A549 treated with Mapracorat at 1 μM for 4 hours (cell line): ENCODE measurements at places on chromosomes 6 and 20. TPM values are rescaled to one million over a fixed set of nuclear protein-coding genes. Genes with fewer than 3 reads are reported as not detected.

Gene FIG4
- total RNA-seq = 4.0 to 5.1 TPM (median 4.4 TPM) in 5 replicates

Gene PAX1
- 0.06 TPM in 1 of 5 replicates, not detected in the others for total RNA-seq

Gene ULBP3
- 3.7 to 4.2 TPM (median 3.7 TPM) in 5 replicates for total RNA-seq

Gene FOXC1
- 5.1 to 8.2 TPM (median 7.2 TPM) in 5 replicates for total RNA-seq

Gene HLA-DRA
- total RNA-seq = not detected in 5 replicates

Gene SLC22A3
- 40.2 to 49.9 TPM (median 44.7 TPM) in 5 replicates for total RNA-seq

Gene TUBB
- total RNA-seq = 822 to 948 TPM (median 905 TPM) in 5 replicates

Gene FAM110A
- total RNA-seq = 5.3 to 11.3 TPM (median 10.3 TPM) in 5 replicates

Gene C6orf118
- total RNA-seq = 0.14 to 0.20 TPM (median 0.18 TPM) in 4 of 5 replicates, not detected in the other

Gene PRPH2
- total RNA-seq = not detected in 5 replicates

Gene KIAA0408
- 4.4 to 7.3 TPM (median 6.4 TPM) in 5 replicates for total RNA-seq

Gene FAM83B
- total RNA-seq = not detected in 5 replicates

Gene PTCRA
- not detected in 5 replicates for total RNA-seq

Gene SNAP25
- total RNA-seq = 13.5 to 18.5 TPM (median 16.1 TPM) in 5 replicates

Gene RFX6
- total RNA-seq = not detected in 5 replicates

Gene FOXQ1
- total RNA-seq = 3.5 to 5.5 TPM (median 5.2 TPM) in 5 replicates

Gene SEMG1
- not detected in 5 replicates for total RNA-seq

Gene PRR18
- 0.06 to 0.39 TPM (median 0.18 TPM) in 4 of 5 replicates, not detected in the other for total RNA-seq

Gene HLA-DOB
- 0.11 to 0.20 TPM in 2 of 5 replicates, not detected in the others for total RNA-seq

Gene ADISSP
- total RNA-seq = 101 to 173 TPM (median 159 TPM) in 5 replicates

Gene CAGE1
- total RNA-seq = not detected in 5 replicates

Gene RIMS4
- total RNA-seq = 1.3 to 2.0 TPM (median 1.6 TPM) in 5 replicates

Gene VSTM2L
- 16.6 to 24.7 TPM (median 19.1 TPM) in 5 replicates for total RNA-seq

Gene C6orf132
- 1.9 to 3.0 TPM (median 2.5 TPM) in 5 replicates for total RNA-seq

Gene PLCB4
- 13.4 to 19.5 TPM (median 17.4 TPM) in 5 replicates for total RNA-seq

Gene CPXM1
- total RNA-seq = not detected in 5 replicates

Gene LKAAEAR1
- total RNA-seq = 0.90 to 2.3 TPM (median 2.2 TPM) in 5 replicates

Gene CD109
- total RNA-seq = 38.4 to 68.4 TPM (median 59.4 TPM) in 5 replicates

Gene DEFB126
- total RNA-seq = not detected in 5 replicates

Gene MACROD2
- 0.29 to 0.75 TPM (median 0.58 TPM) in 5 replicates for total RNA-seq

Gene OPRM1
- total RNA-seq = not detected in 5 replicates

Gene LGSN
- total RNA-seq = 2.0 to 3.0 TPM (median 2.2 TPM) in 5 replicates

Gene GGT7
- total RNA-seq = 6.6 to 8.5 TPM (median 7.1 TPM) in 5 replicates

Gene IMPG1
- total RNA-seq = not detected in 5 replicates

Gene PDYN
- 0.09 TPM in 1 of 5 replicates, not detected in the others for total RNA-seq

Gene GHRH
- not detected in 5 replicates for total RNA-seq

Gene HACE1
- total RNA-seq = 2.0 to 3.5 TPM (median 3.2 TPM) in 5 replicates

Gene NKX2-4
- total RNA-seq = not detected in 5 replicates

Gene SLC12A5
- total RNA-seq = 13.5 to 17.2 TPM (median 14.0 TPM) in 5 replicates

Gene ZSCAN31
- total RNA-seq = 1.4 to 4.2 TPM (median 1.9 TPM) in 5 replicates

Gene ENPP5
- total RNA-seq = not detected in 5 replicates

Gene ANKEF1
- total RNA-seq = 5.6 to 6.7 TPM (median 6.0 TPM) in 5 replicates

Gene BIRC7
- 2.2 to 3.6 TPM (median 3.0 TPM) in 5 replicates for total RNA-seq

Gene AVP
- not detected in 5 replicates for total RNA-seq

Gene LAMA4
- total RNA-seq = 1.1 to 1.4 TPM (median 1.2 TPM) in 5 replicates

Gene RBM24
- total RNA-seq = 6.4 to 8.7 TPM (median 6.6 TPM) in 5 replicates

Gene ELOVL4
- total RNA-seq = 1.5 to 1.8 TPM (median 1.6 TPM) in 5 replicates

Gene CCDC170
- total RNA-seq = 0.02 to 0.28 TPM (median 0.03 TPM) in 5 replicates

Gene EPB41L1
- total RNA-seq = 58.5 to 81.6 TPM (median 74.2 TPM) in 5 replicates

Gene RBPJL
- total RNA-seq = not detected in 5 replicates

Gene CST7
- total RNA-seq = not detected in 5 replicates

Gene CARMIL1
- total RNA-seq = 6.7 to 9.1 TPM (median 7.5 TPM) in 5 replicates

Gene LST1
- total RNA-seq = 0.16 to 0.36 TPM in 2 of 5 replicates, not detected in the others
